IPS DF 19.7 (cell line): ENCODE measurements at places on chromosomes 2 and 18.

- no peak for DNase-seq
These were observed 404.8 kb downstream of the TXNL1 start for GRCh38 chr18:56233595-56233994.

GRCh38 chr2:205484215-205484614, 198.1 kb upstream of the NRP2 start:
- DNase-seq = no peak

DNA sequence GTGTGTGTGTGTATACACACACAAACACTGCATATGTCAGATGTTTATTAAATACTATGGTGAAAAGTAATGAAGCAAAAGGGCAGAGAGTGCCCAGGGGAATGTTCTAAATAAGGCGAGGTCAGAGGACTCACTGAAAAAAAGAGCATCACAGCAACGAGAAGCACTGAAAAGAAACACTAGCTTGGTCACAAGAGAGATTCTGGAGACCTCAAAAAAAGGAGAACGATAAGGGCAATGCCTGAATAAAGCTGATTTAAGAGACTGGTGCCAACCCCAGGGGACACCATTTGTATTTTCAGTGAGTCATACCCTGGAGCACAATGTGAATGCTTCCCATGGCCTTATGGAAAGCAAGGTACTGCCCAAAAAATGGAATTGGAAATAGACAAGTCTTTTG, 14.5 kb downstream of the SLC40A1 start:
- no peak for DNase-seq

DNA sequence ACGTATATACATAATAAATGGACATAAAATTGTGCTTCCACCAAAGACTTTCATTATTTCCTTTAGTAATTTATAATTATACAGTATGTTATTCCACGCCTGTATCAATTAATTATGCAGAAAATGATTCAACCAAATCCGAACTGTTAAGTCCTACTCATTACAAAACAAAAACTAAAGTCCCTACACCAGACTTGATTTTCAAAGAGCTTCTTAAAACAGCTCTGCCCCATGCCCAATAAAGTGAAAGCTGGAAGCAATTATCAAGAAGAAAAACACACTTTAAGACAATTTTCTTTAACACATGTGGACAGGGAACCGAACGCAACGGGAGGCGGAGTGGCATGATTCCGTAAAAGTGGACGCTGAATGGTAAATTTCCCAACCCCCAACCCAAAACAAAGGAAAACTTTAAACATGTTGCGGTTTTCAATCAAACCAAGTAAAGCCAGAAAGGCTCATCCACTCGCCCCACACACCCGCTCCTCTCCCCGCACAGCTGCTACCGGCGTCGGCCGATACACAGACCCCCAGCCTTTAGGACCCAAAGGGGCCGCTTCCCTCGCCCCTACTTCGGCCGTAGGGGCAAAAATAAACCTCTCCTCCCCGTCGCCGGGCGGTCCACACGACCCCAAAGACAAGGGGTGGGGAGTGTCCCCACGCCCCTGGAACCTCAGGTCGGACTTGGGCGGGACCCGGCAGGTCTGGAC, 705 bp downstream of the YES1 start:
- no peak for DNase-seq

- DNase-seq = no peak
These were observed 114.8 kb downstream of the PLB1 start for GRCh38 chr2:28610583-28611201.

- DNase-seq = no peak
These were observed 28.9 kb downstream of the OSBPL1A start for GRCh38 chr18:24368749-24369148.

- no peak for DNase-seq
These were observed 815.1 kb downstream of the CPS1 start for GRCh38 chr2:211371465-211371864.

- DNase-seq = no peak
These were observed 338.0 kb upstream of the GYPC start for GRCh38 chr2:126317790-126318431.

- DNase-seq = no peak
These were observed 30.2 kb upstream of the GRP start for GRCh38 chr18:59189746-59190145.

DNA sequence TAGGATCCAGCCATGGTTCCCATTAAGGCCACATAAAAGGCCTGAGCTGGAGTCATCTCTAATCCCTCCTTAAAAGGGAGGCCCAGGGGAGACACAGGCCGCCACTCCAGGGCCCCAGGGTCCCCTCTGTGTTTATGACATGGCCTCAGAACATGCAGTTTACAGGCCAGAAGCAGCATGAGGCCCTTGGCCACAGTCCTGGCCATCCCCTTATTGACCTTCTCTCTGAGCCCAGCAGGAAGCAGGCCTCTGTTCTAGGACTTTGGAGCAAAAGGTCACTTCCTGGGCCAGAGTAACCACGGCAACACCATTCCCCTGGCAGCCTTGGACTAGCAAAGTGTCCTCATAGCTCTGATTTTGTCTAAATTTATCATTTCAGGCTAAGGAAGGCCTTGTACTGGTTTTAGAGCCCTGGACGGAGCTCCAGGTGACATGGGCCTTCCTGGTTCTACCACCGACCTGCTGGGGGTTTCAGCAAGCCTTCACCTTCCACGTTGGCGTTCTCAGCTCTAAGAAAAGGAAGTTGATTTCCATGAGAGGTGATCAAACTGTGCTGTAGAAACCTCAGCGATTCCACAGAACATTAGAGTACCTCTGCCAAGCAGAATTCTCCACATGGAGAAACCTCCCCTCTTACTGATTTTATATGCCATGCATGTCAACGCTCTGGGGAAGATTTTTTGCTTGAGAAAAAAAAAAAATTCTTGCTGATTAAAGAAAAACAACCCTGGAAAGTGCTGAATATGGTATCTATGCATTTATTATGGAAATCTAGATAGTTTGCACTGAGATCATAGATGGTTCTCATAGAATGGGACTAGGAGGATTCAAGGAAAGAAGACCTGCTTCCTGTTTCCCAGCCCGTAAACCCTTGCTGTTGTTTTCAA, 53.7 kb downstream of the HS1BP3 start:
- no peak for DNase-seq

- no peak for DNase-seq
These were observed 37.1 kb downstream of the MAP4K4 start for GRCh38 chr2:101734505-101735165.

- no peak for DNase-seq
These were observed 268.6 kb downstream of the FIGN start for GRCh38 chr2:163467251-163467630.

- DNase-seq = no peak
These were observed 270.6 kb downstream of the CELF4 start for GRCh38 chr18:37294951-37295350.

- DNase-seq = no peak
These were observed 65.0 kb downstream of the ZNF407 start for GRCh38 chr18:74662622-74663021.

DNA sequence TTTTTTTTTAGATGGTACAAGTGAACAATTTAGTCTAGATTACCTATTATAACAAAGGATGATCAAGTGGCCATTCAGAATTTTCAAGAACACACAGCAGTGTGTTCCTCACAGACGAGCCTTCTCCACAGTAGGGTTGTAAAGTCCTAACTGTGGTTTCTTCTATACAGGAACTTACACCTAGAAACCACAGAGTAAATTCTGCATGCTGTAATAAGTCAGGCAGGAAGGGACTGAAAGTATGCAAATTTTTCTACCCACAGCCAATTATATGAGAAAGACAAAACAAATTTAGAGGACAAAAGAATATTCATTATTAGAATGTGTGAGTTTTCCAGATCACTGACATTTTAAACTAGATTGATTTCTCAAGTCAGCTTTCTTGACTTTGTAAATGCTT, 99.5 kb downstream of the RBMS1 start:
- DNase-seq = no peak

DNA sequence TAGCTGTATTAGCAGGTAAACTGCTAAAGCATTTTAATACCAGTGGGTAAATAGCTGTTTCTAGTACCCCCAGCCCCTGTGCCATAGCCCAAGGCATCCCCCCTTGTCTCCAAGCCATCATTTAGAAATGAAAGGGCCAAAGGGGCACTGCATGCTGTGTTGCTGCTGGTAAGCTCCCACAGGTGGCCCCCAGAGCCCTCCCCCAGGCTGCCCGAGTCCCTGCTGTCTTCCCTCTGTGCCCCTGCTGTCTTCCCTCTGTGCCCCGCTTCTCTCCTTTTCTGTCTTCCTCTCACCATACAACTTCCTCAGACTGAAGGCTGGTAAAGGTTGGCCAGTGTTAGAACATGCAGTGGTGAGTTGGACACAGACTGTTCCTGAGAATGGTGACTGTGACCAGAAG, 42.1 kb downstream of the ZAP70 start:
- DNase-seq = no peak

- DNase-seq = no peak
These were observed 157.9 kb downstream of the LRRC30 start for GRCh38 chr18:7388741-7389140.

DNA sequence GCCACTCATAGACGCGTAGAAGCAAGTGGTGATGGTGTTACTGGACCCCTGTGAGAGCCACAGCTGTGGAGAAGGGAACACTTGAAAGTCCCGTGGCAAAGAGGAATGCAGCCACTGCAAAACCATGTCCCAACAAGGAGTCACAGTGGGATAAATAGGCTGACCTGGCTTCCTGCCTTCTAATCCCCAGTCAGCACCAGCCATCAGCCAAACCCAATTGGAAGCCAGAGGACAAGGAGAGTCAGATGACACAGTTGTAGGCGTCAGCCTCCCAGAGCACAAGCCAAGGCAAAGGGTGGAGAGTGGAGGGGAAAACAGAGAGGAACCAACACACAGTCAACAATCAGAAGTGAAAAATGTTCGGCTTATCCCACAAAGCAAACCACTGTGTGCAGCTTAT, 5.5 kb upstream of the CYBRD1 start:
- no peak for DNase-seq

DNA sequence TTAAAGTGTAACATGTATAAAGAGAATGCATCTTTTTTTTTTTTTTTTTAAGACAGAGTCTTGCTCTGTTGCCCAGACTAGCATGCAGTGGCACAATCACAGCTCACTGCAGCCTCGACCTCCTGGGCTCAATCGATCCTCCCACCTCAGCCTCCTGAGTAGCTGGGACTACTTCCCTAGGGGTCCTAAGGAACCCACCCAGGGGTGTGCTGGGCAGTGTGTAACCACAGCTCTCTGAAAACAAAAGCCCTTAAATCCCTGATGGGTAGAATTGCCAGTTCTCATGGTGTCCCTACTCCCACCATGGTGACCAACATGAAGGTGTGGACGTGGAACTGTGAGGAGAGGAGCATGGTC, 105.6 kb upstream of the ST3GAL5 start:
- no peak for DNase-seq

- DNase-seq = no peak
These were observed 5.3 kb downstream of the SATB2 start for GRCh38 chr2:199452260-199452990.

DNA sequence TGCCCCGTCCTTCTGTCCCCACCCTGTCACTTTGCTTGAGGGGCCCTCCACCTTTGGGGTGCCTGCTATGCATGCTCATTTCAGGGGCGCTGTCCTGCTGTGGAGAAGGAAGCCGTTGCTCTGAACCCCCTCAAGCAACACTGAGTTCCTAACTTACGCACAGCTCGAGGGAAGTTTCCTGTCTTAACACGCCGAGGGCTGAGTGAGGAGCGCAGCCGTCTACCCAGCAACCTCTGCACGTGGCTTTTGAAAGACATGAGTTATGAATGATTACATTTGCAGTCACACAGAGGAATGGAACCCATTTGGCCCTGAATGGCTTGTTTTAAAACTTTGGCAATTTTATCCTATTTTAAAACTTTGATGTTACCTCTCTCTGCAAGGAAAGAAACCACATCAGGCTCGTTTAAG, 14.0 kb downstream of the RAMP1 start:
- no peak for DNase-seq

DNA sequence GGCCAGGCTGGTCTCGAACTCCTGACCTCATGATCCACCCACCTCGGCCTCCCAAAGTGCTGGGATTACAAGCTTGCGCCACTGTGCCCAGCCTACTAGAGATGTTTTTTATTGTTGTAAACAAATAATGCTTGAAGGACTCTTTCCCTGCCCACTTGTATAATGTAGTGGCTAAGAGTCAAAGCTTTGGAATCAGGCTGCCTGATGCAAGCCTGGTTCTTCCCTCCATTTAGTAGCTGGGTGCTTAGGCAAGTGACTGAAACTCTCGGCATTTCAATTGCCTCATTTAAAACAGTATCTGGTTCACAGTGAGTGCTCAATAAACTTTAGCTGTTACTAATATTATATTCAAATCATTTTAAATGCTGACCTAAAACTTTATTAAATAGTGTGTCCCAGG, 264.0 kb upstream of the FBXO11 start:
- no peak for DNase-seq

DNA sequence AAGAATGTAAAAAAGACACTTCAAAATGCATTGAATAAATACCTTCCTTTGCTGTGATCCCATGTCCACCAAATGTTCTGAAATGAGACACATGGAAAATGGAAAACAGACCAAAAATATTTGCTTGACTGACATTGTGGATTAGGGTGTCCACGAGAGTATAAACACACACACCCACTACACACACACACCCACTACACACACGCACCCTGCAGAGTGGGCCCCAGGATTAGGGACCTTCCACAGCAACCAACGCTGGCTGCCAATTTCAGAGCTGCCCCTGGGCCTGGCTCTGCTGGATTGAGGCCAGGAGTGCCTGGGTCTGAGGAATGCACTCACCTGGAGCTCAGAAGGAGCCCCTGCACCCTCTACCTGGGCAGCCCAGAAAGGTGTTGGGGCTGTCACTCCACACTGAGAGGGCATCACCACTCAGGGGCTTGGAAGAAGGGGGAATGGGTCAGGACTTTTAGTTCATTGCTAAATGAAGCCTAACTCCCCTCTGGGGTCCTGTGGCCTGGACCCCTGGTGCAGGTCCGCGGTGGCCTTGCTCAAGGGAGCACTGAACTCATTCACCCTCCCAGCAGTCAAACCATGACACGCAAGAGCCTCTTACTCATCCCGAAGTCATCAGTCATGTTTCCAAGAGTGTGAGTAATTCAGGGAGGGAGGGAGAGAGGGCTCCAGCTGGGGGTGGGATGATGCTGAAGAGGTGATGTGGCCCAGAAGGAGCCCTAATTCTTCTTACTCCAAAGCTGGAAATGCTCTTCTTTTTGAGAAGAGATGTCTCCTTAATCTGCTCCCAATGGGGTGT, 50.2 kb upstream of the PLB1 start:
- DNase-seq = no peak

DNA sequence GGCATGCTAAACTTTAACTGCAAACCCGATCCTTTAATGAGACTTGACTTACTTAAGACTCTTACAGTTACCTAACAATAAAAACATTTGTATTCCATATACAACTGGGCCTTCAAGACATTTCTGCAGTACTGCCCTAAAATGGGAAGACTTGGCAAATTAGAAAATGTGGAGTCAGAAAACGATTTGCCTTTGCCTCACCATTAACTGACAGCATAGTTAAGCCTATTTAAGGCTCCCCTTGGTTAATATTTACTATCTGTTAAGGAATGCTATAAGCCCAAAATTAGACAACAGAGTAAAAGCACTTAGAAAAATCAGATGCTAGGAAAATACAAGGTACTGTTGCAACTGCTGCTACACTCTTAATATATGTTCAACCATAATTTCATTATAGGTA, 18.7 kb downstream of the TYW5 start:
- no peak for DNase-seq
